ENCODE measurements at places on chromosomes 5 and 9.
A peak's percentile ranks its signal among the peaks of the same experiment; 100 is the strongest.

- DNase-seq: peak; percentile 100
Observed at GRCh38 chr5:138575194-138576015, at the start of gene HSPA9. TSS of gene HSPA9 (minus strand) at chr5:138575401. CDS start at chr5:138575318, 83 bp downstream.

DNA sequence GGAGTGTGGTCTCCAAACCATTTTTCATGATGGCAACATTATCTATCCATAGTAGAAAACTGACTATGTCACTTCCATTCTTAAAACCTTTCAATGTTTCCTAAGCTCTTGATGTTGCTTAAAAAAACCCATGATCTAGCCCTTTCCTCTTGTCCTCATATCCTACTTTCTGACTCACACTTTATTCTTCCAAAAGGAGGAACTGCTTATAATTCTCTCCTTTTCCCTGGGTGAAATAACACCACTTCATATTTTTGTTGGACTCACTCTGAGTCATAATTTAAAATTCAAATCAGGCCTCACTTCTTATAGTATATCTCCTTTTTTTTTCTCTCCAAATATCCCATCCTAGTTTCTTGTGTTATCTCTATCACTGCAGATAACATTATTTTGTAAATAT, 513.9 kb downstream of the MAN2A1 start:
- no peak for DNase-seq

GRCh38 chr5:50975840-50976239, 309.4 kb downstream of the PARP8 start:
- no peak for DNase-seq

DNA sequence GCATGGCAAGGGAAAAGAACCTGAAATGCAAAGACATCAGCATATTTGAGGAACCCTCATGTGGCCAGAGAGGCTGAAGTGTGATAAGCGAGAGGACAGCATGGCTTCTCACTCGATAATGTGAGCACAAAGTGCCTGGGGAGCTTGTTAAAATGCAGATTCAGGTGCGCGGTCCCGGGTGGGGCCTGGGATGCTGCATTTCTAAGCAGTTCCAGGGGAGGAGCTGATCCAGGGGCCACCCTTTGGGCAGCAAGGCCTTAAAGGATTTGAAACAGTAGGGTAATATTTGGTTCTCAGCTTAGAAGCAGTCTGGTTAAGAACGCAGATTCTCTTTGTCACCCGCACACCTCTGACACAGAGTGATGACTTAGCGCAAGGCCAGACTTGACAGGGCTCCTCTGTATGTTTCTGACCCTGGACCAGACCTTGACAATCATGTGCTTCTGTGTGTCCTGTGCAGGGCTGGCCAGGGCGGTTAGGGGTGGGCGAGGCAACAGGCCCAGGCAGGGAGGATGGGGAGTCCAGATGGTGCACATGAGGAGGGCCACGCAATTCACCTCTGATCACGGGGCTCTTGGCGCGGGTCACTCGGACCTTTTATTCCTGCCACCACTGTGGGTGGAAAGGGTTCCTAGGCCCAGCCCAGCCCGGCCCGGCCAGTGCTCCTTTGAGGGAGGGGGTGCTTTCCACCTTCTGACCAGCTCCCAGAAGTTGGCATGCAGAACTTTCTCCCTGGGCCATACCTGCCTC, 62.8 kb upstream of the TBC1D2 start:
- DNase-seq: no peak

DNA sequence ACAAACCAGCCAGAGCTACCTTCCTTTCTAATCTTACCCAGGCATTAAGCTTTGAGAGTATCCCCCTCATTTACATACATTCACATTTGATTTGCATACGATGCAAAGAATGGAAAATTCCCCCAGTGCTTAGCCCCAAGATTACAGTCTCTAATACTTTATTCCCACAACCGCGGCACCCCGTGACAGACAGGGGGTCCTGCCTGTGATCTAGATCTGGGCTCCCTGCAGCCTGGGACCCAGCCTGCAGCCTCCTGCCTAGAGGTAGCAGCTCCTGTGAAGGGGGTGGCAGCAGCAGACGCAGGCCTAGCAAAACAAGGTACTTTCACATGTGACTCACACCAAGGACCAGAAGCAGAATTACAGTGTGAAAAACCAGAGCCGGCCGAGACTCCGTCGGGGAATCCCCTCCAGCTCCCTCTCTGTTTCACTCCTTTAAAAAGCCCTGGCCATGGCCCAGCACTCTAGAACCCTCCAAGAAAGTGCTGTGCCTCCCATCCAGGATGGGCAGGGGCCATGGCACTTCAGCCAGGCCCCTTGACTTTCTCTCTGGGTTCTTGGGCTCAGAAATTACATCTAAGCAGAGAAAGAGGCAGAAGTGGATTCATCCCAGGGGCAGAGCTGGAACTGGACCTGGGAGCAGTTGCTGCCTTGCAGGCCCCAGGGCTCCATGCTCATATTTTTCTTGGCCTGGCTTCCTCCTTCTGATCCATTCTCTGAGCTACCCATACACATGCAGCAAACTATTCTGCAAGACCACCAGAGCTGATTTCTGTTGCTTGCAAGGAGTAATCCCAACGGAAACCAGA, 14.0 kb upstream of the TCF7 start:
- DNase-seq: peak; percentile 73

DNA sequence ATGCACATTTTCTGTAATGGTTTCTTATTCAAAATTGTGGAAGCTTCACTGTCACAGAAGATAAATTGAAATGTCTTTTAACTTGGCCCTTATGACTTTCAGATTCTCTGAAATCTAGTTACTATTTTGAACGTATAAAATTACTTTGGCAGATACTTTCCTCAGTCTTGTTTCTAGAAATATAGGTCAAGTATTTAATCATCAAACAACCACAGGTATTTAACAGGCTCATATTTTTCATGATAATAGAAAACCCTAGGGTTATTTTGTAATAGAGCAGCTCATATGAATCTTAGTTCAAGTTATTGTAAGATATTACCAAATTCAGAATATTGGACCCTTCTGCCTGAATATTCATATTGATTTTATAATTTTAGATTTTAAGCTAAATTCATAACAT, 236.0 kb upstream of the CDH18 start:
- no peak for DNase-seq

DNA sequence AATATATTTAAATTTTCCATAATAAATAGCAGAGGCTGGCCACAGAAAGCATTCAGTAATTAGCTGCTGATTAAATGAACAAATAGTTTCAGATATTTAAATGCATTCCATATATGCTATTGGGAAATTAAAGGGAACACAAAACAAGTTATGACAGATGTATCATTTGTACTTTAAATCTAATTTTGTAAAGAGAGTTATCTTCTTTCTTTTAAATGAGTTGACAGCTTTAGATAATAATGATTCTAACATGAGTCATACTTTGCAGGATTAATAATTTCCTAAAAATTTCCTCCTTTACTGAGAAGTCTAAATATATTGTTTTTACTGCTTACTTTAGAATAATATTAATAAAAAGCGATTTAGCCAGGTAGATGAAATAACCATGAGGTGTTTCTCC, 320.1 kb downstream of the ADAMTS6 start:
- no peak for DNase-seq

DNA sequence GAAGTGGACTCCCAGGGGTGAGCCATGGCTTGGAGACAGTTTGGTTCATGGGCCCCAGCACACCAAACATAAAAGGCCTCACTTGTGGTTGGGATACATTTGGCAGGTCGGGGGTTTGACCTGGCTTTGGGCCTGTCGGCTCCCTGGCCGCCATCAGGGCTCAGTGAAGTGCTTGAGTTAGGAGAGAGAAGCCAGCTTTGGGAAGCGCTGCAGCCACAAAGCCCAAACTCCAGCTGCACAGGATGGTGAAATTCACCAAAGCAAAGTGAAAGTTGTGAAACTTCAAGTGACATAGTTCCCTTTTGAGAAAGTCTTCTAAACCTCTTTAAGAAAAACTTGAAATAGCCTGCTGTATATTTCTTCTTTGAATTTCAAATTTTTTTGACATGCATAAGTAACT, 27.5 kb downstream of the SLC46A2 start:
- peak; percentile 62 for DNase-seq

DNA sequence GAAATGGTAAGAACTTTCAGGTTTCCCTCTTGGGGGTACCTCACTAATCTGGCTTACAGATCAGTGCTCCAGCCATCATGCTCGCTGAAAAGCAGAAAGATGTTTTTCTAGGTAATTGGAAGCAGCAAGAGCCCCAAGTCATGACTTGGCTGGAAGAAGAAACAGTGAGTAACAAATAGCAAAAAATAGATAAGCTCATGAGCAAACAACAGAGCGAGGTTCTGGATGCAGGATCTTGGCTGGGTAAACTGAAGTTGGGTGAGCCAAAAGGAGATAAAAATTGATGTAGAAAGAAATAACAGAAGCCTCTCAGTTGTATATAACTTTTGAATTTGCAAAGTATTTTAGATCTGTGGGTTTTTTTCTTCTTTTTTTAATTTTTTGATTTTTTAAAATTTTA, 110.1 kb downstream of the INSYN2B start:
- DNase-seq: peak; percentile 41

DNA sequence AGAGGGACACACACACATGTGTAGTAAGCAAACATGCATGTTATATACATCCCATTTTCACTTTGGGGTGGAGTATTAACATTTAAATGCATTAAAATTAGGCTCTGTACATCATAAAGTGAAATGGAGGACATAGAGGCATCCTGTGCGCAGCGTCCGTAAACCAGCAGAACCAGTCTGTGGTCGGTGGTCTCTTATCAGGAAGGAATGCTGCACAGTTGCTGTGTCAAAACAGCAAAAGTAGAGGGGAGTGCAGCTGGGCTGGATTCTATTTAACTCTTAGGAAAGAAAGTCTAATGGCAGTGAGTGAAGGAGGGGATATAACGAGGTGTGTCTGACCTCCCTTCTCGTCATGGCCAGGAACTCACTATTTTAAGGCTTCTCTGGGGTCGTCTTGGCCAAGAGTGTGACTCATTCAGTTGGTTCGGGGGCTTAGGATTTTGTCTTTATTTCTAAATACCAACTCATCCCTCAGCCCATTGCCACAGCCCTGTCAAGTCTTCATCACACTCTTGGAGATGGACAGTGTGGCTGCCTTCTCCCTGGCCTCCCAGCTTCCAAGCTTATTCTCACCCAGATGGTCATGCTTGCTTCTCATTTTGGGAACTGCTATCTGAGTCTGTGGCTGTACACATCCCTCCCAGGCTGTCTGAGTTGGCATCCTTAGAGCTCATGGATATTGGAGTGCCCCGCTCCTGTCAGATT, 20.1 kb upstream of the CXCL14 start:
- DNase-seq: no peak

- DNase-seq: peak; percentile 37
Observed at GRCh38 chr5:95238560-95239325, 46.2 kb downstream of the MCTP1 start.

- DNase-seq: no peak
Observed at GRCh38 chr9:107639426-107639825, 149.9 kb upstream of the KLF4 start.

DNA sequence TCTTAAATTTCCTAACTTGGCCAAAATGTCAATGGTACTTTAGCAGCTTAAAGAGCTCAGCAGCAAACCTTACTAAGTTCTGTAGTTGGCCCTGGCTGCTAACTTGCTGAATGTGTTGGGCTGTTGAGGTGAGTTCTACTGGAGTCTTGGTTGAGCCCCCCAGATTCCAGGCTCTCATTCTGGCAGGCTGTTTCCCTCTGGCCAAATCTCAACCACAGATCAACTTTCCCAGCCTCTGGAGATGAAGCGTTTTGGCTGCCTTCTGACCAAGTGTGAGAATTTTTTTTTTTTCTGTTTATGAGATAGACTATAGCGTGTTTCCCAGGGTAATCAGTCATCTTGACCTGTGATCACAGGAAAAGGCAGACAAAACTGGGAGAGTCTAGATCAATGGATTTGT, 343.7 kb downstream of the EBF1 start:
- no peak for DNase-seq

- no peak for DNase-seq
Observed at GRCh38 chr9:119027901-119028699, 341.1 kb downstream of the BRINP1 start.

- DNase-seq: no peak
Observed at GRCh38 chr5:119212026-119212425, 141.1 kb downstream of the DMXL1 start.

- DNase-seq: peak; percentile 53
Observed at GRCh38 chr5:78787783-78788182, 139.2 kb upstream of the LHFPL2 start.

- DNase-seq: peak; percentile 65
Observed at GRCh38 chr5:169350016-169350415, 49.1 kb upstream of the SLIT3 start.

DNA sequence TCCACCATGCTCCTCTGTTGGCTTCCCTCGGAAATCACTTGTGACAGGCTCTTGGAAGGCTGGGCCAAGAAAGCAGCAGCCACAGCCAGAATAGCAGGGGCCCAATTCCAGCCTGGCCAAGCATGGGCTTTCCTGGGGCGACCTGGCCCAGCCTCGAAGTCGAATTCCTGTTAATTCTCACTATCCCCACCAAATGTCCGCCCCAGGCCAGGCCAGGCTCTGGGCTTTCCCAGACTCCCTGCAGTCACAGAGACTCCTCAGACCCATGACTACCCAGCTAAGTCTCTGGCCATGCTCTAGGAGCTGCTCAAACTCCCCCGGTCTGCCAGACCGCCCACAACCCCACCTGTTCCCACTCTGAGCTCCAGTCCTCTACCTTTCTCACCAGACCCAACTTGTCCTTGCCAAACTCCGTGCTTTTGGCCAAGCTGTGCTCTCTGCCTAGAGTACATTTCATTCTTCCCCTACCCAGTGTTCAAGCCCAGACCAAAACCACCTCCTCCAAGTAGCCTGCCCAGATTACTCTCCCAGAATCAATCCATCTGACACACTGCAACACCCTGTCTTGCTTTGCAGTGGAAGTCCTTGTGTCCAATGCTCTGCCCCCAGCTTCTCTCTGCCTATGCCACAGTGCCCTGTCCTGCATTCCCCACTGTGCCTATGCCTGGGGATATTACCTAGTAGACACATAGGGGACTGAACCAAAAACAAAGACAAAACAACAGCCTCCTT, 26.2 kb downstream of the SHB start:
- no peak for DNase-seq

GRCh38 chr9:78072586-78073199, 41.1 kb upstream of the GNAQ start:
- no peak for DNase-seq

DNA sequence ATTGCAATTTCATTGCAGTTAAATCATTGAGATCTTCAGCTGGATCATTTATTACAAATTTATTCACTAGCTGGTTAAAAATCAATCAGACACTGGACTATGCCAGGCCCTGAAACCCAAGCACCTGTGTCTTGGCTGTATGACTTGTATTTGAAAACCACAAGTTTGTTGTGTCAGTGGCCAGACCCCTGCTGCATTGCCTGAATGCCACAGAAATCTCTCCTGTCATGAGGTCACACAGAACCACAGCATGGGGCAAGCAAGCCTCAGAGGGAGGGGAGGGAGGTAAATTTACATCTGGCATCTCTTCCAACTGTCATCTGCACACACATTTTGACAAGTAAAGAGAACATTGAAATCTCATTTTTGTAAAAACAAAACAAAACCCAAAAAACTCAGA, 90.0 kb downstream of the ARRDC3 start:
- no peak for DNase-seq

- no peak for DNase-seq
Observed at GRCh38 chr9:120310035-120310434, 269.9 kb downstream of the CDK5RAP2 start.

Measured in fibroblast of pulmonary artery (primary cell).